Left renal cortex interstitium (tissue), 4 donors: ENCODE measurements at places on chromosomes 3 and 15. TPM values are rescaled to one million over a fixed set of nuclear protein-coding genes. Genes with fewer than 3 reads are reported as not detected.

DNA sequence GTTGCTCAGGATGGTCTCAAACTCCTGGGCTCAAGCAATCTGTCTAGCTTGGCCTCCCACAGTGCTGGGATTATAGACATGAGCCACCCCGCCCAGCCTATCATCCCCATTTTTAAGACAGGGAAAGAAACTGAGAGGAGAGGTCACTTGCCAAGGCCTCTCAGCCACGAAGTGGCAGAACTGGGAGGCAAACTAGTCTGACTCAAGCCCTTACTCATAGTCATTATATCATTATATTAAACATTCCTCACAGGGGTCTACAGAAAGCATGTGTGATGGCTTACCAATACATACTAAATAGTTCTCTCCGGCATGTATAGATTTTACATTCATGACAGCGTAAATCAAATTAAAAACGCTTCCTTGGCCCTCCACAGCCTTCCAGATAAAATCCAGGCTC is 62.0 kb upstream of the ZBTB38 start:
- no peak for DNase-seq

Gene FOXB1
- polyA plus RNA-seq, result 0.14 TPM

Gene WDR93
- polyA plus RNA-seq, result 1.9 TPM

- no peak for DNase-seq
These were observed 69.5 kb upstream of the MBNL1 start for GRCh38 chr3:152199102-152199840.

DNA sequence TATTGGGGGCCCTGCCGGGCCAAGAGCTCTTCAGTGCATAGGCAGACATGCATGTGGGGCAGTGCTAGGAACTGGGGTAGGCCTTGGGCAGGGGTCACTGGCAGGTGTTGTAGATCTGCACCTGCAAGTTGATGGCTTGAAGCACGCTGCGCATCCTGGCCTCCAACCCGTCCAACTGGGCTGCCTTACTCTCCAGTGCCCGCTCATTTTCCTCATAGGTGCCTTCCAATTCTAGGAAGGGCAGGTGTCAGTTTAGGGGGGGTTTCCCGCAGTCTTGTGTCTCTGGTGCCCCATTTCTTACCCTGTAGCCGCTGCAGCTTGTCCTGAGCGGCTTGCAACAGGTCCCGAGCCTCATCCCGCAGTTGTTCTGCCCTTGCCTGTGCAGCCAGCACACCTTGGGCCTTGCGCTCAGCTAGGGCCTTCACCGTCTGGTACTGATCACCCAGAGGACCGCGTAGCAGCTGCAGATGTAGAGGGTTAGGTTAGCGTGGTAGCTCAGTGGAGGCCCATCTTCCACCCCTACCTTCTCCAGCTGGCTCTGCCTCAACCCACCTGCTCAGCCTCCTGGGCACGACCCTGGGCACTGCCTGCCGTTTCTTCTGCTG is 611 bp upstream of the USP19 start:
- DNase-seq, result no peak

Gene STAB1
- polyA plus RNA-seq, result 35.3 TPM

DNA sequence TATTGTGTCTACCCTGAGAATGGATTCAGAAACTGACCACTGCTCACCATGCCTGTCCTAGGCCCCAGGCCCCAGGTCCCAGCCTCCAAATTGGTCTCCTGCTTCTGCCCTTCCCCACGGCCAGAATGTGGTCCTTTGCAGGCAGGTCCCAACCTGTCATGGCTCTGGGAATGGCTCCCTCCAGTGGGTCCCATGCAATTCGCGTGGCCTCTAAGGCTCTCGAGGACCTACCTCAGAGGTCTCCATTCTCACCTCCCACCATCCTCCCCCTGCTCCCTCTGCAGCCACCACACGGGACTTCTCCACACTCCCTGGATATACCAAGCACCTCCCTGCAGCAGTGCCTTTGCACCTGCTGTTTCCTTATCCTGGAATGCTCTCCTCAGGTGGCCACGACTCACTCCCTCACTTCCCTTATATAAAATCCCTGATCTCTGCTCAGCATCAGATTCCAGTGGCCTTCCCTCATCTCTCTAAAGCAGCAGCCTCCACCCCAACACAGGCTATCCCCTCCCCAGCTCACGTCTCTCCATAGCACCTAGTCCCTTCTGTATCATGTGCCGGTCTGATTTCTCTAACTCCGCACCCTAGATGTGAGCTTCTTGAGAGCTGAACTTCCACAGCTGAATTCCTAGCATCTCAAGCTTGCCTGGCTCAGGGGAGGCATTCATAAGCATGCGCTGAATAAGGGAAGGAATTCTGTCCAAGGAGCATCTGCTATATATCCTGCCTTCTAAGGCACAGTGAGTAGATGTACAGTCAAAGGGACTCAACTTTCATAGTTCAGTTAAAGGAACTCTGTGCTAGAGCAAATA is 56.9 kb downstream of the ARRDC4 start:
- no peak for DNase-seq

Gene ALAS1
- 44.4 TPM for polyA plus RNA-seq

DNA sequence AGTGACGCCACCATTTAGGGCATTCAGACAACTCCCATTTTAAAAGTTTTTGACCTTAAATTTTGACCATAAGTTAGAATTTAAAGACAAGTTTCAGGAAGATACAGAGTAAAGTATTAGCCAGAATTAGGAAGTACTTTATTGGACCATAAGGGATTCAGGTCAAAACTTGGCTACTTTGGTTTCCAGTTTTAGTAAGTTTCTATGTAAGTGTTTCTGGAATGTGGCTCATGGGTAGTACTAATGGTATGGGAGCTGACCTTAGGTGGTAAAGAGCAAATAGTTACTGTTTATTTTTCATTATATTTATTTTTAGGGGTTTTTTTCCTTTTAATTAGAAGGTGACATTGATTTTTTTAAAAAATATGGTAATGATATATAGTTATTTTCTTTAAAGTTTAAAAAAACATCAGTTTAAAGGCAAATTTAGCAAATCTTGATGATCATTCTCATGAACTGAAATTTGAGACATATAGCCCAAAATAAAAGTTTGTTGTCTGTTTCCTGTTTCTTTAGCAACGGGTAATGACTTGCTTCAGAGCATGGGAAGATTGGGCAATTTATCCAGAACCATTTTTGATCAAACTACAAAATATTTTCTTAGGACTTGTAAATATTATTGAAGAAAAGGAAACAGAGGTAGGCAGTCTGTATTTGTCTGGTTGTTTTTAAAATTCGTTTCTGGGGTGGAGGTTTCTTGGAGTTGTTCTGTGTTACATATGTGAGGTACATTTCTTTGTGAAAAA is 34.3 kb downstream of the U2SURP start:
- no peak for DNase-seq

Gene HRH1
- 2.8 TPM for polyA plus RNA-seq

DNA sequence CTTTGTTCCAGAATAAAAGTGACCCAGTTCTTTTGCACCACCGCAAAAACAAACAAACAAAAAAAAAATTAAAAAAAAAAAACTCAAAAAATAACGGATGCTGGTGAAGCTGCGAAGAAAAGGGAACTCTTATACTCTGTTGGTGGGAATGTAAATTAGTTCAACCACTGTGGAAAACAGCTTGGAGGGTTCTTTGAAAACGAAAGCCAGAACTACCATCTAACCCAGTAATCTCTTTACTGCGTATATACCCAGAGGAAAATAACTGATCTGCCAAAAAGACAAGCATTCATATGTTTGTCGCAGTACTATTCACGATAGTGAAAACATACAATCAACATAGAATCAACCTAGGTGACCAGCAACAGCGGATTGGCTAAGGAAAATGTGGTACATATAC is 298.9 kb upstream of the CBLB start:
- DNase-seq, result no peak

Gene NANOGP8
- polyA plus RNA-seq, result 0.53 TPM
